ENCODE measurements at places on chromosomes 5 and 9.

- DNase-seq = no peak
Observed at GRCh38 chr5:169917500-169917899, 62.8 kb downstream of the INSYN2B start.

- DNase-seq = no peak
Observed at GRCh38 chr5:10372726-10373709, 19.5 kb downstream of the MARCHF6 start.

DNA sequence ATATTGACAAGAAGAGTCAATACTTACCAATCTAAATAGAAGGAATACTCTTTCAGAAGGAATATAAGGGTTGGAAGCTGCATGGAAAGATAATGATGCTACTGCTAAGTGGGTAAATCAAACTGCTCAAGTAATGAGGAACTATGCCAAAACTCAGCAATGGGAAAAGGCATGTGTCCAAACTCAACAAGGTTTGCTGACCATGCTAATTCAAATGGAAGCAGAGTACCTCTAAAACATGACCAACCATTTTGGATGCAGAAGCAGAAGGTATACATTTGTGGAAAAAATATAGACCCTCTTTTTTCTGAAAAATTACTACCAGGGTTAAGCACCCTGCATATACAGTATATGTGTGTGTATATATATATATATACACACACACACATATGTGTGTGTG lies 21.1 kb downstream of the TMEM232 start:
- no peak for DNase-seq

GRCh38 chr5:149210225-149210624 lies 61.4 kb upstream of the AFAP1L1 start:
- DNase-seq = no peak

GRCh38 chr9:14027116-14027800 lies 286.7 kb downstream of the NFIB start:
- DNase-seq = no peak

DNA sequence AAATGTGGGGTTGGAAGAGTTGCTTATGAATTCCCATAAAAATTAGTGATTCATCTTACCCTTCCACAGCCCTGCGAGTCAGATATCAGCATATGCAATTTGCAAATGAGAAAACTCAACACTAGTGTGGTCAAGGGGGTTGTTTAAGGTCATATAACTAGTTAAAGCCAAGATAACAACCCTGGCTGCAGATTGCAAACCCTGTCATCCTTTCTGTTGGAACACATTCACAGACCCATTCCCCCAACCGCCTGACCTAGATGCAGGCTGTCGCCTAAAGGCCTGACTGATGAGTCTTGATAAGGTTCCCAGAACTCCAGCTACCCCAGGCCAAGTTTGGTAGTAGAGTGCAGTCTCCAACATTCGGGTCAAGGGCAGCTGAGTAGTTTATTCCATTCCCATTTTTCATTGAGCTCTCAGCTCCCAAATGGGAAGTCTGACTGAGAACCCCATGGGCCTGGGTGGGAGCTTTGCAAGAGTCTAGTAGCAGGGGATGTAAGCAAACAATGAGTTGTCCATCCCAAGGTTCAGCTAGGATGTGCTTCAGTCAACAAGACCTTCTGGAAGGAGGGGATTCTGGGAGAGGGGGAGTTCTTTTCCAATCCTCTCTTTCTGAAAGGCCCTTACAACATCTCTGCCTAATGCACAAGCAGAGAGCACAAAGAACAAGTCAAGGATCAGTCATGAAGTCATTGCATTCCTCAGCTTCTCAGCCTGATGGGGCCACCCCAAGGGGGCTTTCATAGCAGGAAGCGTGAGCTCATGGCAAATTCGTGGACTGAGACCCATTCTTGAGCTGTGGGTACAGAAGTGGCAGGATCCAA lies 40.3 kb downstream of the ADAM19 start:
- no peak for DNase-seq

DNA sequence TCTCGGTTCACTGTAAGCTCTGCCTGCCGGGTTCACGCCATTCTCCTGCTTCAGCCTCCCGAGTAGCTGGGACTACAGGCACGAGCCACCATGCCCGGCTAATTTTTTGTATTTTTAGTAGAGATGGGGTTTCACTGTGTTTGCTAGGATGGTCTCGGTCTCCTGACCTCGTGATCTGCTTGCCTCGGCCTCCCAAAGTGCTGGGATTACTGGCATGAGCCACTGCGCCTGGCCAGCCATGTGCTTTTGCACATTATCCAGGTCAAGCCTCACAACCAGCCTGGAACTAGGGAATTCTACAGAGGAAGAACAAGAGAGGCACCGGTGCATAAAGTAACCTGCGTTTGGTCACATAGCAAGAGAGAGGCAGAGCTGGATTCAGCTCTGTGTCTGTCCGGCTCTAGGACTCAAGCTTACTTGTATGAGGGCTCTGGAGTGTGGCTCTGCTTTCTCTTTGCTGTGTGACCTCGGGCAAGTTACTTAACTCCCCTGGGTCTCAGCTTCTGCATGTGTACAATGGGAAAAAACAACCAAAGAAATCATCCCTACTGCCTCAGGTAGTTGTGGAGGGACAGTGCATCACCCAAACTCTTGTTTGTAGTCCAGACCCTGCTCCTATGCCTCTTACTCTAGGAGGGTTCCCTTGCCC lies 6.3 kb downstream of the FGF18 start:
- no peak for DNase-seq

DNA sequence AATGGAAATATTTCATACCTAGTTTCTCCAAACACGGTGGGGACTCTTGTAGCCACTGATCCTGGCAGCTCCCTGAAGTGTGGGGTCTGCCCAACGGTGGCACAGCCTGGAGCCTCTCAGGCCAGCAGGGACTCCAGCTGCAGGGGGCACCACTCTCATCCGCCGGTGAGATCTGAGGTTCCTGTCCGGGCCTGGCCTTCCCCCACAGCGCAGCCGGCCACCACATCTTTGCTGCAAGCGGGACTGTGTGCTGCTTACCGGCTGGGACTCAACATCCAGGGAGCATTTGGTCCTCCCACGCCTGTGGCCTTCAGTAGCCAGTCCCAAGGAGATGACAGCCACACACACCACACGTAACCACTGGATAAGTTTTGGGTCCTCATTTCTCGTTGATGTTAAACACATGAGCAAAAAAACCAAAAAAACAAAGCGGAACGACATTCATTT lies 7.7 kb upstream of the NKX2-5 start:
- DNase-seq = no peak

- DNase-seq = no peak
Observed at GRCh38 chr5:1505506-1506241, 18.1 kb downstream of the LPCAT1 start.

DNA sequence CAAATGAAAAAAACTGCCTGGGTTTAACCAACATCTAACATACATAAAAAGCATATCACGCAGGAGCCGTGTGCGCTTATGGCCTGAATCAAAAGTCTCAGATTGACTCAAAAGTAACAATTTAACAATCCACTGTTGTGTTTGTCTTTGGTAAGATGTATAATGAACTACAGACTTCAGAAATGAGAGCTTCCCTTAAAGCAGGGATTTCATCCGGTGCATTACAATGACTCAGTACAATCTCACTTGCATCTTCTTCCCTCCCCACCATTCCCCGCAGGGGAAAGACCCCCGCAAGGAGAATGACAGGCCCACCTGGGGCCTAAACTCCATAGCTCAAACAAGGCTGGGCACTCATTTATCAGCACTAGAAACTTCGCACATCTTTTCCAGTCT lies 1.4 kb downstream of the ZFR start:
- no peak for DNase-seq

- no peak for DNase-seq
Observed at GRCh38 chr9:13644675-13645074, 365.2 kb upstream of the MPDZ start.

- no peak for DNase-seq
Observed at GRCh38 chr5:39219437-39219836, at the start of gene FYB1. FYB1 (minus strand) TSS chr5:39219563; CDS start chr5:39202960, 16,603 bp downstream.

GRCh38 chr9:129181246-129181645 lies 3.2 kb upstream of the IER5L start:
- no peak for DNase-seq

- no peak for DNase-seq
Observed at GRCh38 chr5:91145333-91145620, 237.8 kb downstream of the ARRDC3 start.
